ENCODE measurements at places on chromosomes 7 and 10.

DNA sequence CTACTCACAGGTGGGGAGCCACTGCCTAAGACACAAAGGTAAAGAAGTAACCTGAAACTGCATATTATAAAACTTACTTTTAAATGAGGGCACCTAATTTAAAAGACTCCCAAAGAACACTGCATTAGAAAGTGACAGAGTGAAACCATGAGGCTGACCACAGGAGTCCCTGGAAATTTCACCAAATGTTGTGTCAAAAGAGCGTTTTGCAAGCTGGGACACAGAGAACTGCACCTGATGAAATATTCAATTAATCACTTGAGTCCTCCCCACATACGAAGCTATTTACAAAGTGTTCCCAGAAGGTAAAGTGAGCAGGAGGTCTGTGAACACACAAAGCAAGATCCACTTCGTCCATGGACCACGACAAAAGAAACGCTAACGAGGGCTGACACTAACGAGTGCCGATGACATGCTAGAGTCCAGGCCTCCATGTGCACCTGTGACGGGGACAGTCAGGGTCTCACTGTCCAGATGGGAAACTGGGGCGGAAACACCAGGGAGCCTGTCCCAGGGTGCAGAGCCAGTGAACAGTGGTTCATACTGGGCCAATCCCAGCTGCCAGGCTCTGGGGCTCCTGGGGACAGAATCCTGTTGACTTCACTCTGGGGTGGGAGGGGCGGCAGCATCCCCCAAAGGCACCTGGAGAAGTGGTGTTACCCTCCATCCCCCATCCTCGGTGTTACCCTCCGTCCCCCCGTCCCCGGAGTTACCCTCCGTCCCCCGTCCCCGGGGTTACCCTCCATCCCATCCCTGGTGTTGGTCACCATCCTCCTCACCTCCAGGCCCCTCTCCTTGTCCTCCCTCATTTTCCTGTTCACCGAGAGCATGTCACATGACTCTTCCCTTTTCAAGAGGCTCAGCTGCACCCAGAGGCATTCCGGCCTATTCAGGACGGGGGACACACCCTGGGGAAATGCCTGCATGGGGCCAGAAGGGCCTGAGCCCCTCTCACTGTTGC is 63.4 kb downstream of the DIP2C start:
- no peak for DNase-seq

- no peak for DNase-seq
These were observed 237.7 kb downstream of the CACNB2 start for GRCh38 chr10:18377898-18378297.

- DNase-seq, result no peak
These were observed 26.3 kb downstream of the GPR141 start for GRCh38 chr7:37709631-37710509.

- DNase-seq, result no peak
These were observed 129.7 kb downstream of the RELN start for GRCh38 chr7:103859709-103860108.

DNA sequence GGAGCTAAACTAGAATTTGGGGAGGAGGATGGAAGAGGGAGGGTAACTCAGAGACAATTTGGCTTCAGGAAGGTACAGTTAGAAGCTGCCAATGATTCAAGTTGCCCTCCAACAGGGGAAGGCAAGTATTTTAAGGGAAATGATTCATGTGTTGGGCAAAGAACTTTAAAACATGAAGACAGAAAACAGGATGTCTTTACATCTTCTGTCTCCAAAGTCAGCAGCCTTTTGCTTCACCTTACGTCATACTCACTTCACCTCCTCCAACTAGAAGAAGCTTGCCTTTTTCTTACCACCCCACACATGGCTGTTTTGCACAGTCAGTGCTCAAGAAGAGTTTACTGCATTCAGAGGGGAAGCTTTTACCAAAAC is 36.1 kb downstream of the PPP1R3C start:
- DNase-seq, result no peak

- DNase-seq, result no peak
These were observed 31.3 kb downstream of the PLAC9 start for GRCh38 chr10:80163741-80164341.

DNA sequence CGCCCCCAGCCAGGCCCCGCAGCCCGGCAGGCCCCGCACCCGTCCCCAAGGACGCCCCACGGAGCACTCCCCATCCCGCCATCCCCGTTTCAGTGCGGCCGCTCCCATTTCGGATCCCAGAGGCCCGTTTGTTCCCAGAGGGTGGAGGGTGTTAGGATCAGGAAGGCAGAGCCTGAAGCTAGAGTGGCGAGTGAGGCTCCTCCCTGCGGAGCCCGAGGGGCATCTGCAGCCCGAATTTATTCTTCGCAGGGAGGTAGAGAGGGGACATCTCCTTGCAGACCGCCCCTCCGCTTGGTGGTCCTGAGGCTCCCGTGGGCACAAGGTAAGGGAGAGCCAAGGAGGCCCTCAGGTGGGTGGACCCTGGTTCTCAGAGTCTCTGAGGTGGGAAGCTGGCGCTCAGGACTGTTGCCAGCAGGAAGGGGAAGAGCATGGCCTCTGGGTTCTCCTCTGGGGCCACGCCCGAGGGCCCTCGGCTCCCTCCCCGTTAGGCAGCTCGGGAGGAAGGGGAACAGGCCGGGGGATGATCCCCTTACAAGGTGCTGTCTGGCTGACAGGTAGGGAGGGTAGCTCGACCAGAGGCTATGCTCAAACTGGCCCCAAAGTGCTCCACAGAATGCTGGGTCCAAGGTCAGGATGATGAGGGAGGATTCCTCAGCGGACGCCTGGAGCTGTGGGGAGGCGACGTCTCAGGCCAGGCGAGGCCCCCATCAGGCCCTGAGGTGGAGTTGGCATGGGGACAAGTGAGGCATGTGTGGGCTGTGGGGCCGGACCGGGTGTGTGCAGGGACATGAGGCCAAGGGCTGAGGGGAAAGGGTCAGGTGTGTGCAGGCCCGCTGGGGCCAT is 17.4 kb downstream of the POLL start:
- DNase-seq, result no peak

DNA sequence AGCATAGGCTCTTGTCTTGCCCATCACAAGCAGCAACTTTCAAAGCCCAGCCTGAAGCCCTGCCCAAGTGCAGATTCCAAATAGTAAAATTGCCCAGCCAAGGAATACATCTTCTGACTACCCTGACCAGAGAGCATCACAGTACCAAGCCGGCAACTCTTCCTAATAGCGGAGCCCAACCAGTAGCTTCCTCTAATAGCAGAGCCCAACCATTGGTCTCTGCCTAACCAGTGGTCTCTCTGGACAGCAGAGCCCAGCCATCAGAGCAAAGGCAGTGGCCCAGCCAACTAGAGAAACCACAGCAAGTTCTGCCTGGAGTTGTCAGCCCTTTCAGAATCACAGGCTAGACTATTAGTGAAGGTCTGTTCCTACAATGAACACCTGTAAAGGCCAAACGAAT is 285.6 kb downstream of the HGF start:
- peak; percentile 30 for DNase-seq

DNA sequence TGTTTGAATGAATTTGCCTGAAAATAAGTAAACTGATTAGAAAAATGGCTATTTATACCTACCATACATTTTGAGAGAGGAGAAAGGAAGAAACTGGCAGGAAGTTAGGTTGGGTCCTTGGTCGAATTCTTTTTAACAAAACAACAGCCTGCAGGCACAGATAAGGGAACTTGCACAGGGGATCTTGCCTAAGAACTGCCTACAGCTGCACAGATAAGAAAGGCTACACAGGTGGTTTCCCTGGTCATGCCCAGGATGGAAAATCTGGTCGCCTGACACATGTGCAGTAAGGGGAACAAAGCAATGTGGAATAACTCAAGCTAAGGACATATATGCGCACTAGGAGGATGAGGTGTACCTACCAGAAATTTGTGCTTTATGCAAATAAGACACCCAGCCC is 732.1 kb upstream of the POT1 start:
- DNase-seq, result no peak

DNA sequence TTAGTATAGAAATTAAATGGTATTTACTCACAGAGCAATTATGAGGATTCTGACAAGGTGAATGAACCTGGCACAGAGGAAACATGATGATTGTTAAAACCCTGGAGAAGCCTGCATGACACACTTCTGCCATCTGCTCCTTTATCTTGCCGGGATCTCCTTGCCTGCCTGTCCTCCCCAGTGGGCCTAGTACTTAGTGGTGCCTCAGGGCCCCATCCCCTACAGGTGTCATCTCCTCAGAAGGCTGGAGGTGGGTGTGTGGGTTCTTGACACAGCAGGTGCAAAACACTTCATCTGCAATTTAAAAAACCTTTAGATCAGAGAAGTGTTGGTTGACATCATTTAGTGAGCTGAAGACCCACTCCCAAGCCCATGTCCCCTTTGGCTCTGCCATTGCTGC is 261.2 kb downstream of the ADRA2A start:
- DNase-seq, result no peak

- no peak for DNase-seq
These were observed 186.2 kb upstream of the LYZL1 start for GRCh38 chr10:29102636-29103035.

DNA sequence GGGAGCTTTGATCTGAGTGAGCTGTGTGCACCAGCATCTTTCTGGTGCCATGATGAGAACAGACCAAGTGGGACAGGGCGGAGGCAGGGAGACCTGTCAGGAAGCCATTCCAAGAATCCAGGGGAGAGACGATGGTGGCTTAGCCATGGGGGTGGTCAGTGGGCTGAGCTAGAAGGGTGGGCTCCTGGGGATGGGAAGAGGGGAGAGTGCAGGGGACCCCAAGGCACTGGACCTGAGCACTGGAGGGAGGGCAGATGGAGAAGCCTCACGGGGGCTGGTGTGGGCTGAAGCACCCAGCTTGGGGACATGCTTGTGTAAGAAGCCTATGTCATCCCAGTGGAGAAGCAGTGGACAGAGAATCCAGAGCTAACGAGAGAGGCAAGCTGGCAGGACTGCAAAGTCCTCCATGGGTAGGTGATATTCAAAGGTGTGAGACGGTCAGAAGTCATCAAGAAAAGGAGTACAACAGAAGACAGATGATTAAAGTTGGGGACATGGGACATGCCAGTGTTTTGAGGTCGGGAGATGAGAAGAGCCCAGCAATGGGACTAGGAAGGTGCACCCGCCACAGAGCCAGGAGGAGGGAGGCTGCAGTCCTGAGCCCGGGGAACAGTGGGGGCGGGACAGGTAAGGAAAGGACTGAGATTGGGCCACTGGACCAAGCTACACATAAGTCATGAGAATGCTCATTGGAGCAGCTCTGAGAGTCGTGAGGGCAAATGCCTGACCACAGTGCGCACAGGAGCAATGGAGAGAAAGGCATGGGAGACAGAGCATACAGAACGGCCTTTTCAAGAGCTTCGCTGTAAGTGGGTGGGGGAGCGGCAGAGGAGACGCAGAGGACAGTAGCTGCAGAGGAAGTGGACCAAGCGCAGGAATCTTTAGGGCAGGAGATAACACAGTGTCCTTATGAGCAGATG is 72.0 kb downstream of the GRID1 start:
- no peak for DNase-seq

GRCh38 chr10:93820434-93820833 is 62.7 kb downstream of the LGI1 start:
- no peak for DNase-seq

DNA sequence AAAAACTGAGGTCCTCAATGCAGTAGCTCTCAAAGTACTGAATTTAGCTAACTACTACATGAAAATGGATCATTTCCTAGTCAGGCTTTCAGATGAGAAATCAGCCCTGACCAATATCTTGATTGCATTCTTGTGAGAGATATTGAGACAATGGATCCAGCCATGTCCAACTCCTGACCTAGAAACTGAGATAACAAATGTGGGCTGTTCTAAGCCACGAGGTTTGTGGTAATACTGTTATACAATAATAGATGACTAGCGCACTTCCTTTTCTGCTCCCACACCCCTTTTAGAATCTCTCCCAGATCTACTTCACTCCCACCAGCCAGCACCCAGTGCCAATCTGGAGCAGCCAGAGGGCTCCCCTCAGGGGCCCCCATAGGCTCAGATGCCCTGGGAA is 209.3 kb upstream of the KMT2E start:
- DNase-seq, result no peak

GRCh38 chr10:85402541-85402940 is 964.1 kb downstream of the GRID1 start:
- DNase-seq, result no peak

DNA sequence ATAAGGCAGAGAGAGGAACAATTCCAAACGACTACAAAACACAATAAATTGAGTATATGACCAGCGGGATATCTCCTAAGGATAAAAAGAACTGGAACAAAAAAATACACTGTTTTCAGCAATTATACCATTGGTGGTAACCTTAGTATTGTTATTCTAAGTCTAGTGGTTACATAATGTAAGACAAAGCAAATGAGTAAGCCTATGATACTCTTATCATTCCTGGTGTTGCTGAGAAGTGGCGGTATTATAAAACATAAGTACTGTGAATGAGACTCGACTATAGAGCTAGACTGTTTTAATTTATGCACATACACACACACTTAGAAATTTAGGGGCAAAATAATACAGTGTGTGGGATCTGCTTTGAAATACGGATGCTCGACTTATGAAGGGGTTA is 107.7 kb downstream of the NRBF2 start:
- no peak for DNase-seq

DNA sequence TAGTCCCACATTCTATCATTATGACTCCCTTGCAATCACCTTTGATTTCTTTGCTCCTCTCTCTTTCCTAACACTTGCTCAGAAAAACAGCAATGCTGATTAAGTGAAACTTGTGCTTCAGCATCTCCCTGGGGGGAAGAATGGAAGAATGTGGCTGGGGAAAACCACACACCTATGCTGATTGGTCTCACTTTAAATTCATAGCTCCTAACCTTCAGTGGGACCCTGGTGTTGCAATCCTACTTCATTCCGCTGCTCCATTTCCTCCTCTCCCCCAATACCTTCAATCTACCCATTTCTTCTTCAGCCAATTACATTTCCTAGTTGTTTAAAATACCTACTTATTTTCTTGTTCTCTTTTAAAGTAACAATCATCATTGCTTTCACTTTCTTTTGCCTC is 1166.7 kb upstream of the C7orf33 start:
- no peak for DNase-seq

GRCh38 chr7:157630301-157630853 is 293.6 kb downstream of the DNAJB6 start:
- DNase-seq, result no peak

GRCh38 chr10:80966326-80966986 is 428.8 kb downstream of the SH2D4B start:
- DNase-seq, result no peak

Measured in nephron progenitor cell (in vitro differentiated cells).